NCI-H1417 (cell line): ENCODE measurements at places on chromosomes 2 and 18.

DNA sequence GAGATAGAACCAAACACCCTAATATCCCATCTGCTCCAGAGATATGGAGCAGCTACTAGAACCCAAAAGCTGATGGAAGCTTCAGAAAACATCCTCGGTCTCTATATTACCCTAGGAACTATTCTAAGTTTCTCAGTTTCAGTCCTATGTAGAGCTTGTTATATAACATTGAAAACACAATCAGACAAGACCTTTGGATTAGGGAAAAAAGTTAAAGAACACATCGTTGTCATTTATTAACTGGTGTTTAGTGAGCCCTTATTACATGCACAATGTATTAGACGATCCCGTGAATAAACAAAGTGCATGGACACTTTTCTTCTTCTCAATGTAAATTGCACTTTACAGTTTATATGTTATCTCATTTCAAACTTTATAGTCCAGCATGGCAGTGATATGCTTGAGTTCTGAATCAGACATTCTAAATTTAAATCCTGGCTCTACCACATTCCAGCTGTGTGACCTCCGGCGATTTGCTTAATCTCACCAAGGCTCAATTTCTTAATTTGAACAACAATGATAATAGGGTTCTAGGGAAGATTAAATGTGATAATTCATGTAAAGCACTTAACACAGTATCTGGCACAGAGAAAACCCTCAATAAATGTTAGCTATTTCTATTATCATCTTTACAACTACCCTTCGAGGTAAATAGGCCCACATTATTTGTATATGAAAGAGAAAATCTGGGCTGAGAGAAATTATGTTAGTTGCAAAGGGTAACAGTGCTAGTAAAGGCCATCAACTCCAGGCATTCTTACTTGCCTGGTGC is 83.6 kb upstream of the PIK3C3 start:
- no peak for DNase-seq

DNA sequence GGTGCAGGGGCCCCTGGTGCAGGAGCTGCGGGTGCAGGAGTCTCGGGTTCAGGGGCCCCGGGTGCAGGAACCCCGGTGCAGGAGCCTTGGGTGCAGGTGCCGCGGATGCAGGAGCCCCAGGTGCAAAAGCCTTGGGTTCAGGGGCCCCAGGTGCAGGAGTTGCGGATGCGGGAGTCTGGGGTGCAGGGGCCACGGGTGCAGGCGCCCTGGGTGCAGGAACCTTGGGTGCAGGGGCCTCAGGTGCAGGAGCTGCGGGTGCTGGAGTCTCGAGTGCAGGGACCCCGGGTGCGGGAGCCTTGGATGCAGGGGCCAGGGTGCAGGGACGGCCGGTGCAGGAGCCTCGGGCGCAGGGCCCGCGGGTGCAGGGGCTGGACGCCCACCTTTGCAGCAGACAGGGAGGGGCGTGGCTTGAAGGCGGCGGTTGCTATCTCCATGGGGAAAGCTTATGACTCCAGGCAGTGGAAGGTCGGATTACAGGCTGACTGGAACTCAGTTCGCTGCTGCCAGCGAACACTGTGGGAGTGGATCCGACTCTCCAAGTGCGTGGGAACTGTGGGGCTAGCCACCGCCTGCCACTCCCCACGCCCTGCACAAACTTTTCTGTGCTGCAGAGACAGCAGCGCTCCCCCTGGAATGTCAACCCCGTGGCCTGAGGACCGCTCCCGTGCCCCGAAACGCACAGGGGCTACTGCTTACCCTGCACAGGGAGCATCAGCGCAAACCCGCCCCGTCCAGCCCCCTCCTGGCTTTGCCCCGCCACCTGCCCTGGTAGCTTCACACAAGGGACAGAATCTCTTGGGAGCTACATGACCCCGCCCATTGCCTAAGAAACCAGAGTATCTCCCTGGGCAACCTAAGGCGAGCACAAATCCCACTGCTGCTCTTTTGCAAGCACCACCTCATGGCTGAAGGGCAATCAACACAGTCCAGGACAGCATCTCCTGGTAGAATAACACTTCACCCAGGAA is 40.3 kb downstream of the COPS9 start:
- DNase-seq: no peak

- no peak for DNase-seq
Measured at GRCh38 chr2:240852671-240853314, 15.8 kb upstream of the AGXT start.

GRCh38 chr2:138294451-138294850 is 207.1 kb upstream of the SPOPL start:
- no peak for DNase-seq

- DNase-seq: no peak
Measured at GRCh38 chr18:35982409-35983114, 10.1 kb downstream of the RMP24 start.
